ENCODE measurements at places on chromosomes 12 and 14.

DNA sequence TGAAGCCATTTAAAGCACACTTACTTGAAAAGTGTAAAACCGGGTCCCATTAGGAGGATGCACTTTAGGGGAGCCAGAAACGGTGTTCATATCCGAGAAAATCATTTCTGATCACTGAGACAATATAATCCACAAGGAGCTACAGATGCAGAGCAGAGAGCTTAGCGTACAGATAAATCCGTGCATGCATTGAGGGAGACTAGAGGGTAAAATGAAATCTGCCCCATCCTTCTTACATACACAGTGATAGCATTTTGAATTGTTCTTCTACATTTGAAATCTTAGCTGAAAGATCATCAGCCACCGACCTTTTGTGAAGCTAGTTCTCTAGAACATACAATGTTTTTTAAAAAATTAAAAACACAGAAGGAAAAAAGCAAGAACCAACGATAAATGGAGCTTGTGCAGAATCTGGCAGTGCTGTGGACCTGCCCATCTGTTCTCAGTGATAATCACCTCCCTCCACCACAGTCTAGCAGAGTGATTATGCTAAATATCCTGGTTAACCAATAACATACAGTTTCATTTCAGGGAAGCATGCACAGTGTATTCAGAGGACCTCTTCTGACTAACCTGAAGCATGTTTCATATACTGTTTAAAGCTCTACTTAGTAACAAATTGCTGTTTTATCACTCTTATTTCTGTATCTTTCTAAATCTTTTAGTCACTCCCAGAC is 161.1 kb downstream of the PPFIA2 start:
- DNase-seq = no peak

GRCh38 chr14:30779210-30779609 is 95.1 kb upstream of the COCH start:
- DNase-seq = no peak

DNA sequence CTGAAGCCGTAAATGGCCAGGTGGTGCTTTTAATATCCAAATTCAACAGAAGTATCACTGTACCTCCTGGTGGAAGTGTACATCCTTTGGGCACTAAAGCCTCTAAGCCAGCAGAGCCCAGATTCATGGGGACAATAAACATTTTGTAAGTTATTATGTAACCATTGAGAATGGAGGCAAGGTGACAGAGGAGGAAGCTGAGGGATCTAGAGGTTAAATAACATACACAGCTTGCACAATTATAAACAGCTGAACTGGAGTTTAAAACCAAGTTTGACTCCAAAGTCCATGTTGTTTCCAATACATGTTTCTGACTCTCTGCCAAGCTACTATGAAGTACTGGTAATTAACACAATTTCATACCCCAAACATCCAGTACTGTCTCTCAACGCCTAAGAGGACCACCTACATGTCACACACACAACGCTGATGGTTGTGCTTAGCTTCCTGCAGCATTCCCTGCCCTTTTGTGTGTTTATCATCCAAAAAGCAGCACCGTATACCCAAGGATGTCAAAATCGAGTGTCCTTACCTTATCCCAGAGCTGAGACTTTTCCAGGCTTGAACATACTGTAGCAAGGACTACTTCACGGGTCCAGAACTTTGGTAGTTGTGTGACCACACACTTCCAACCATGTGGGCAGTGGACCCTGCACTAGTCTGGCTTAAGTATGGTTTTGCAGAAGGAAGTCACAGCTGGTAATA is 41.3 kb downstream of the EGLN3 start:
- DNase-seq = no peak

GRCh38 chr12:10719482-10719881 is 3.6 kb downstream of the YBX3 start:
- no peak for DNase-seq

DNA sequence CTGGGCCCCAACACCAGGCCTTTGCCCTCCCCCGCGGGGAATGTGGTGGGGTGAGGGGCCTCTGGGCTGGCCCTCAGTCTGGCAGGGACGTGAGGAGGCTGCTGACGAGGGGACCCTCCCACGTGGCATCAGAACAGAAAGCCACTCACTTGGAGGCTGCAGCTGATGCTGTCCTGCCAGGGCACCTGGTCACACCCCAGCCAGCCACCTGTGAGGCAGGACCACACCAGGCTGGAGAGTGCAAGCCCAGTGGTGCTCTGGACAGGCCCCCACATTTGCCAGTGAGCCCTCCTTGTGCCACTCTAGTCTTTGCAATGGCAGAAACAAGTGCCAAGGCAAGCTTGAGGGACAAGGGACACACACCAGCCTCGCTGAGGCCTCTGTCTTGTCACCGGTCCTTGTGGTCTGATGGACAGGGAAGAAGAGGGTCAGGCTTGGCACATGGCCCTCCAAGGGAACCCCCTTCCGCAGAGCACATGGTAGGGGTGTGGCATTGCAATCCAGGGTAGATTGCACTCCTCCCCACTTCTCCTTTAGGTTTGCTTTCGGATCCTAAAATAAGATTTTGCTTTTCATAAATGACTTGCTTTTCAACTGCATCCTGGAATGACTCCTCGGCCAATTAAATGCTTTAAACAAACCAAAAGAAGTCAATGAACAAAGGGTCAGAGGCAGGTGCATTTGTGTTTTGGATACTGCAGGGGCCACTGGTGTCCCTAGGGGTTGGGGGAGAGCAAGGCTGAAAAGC is 53.7 kb downstream of the CCDC88C start:
- no peak for DNase-seq

GRCh38 chr14:37078131-37078530 is 94.3 kb downstream of the SLC25A21 start:
- DNase-seq = no peak

GRCh38 chr12:117142094-117142493 is 42.9 kb upstream of the TESC start:
- DNase-seq = no peak

DNA sequence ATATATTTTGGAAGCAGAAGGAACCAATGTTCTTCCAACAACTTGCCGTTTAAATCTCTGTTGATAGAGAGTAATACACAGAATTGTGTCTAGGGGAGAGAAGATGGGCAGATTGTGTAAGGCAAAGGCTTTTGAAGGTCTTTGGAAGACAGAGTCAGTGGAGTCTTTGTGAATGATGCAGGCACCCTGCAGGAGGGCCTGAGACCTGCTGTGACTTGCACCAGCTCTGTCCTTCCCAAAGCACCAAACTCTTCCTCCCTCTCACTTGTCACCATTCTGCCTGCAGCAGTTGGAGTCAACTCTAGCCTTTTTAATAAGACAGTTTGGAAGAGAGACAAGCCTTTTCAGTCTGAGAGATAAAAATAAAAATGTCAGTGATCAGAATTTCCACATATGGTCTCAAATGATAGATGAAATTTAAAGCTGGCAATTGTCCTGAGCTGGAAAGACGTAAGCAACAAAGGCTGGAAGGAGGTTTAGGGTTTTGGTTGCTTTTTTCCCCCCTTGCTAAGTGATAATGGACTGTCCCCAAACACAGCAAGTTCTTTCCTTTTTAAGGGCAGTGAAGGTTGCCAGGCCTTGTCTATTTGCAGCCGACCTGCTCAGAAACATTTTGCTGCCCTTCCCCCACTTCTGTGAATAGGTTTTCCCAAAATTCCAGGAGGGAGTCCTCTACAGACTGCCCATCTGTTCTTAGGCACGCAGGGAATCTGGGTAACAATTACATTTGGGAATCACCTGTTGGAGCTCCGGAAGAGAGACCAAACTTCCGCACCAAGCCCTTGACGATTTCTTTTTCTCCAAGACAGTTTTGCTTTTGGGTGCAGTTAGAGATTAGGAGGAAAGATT is 103.0 kb upstream of the NTF3 start:
- DNase-seq = no peak

GRCh38 chr14:104290058-104290667 is 151.8 kb downstream of the KIF26A start:
- DNase-seq = no peak

- no peak for DNase-seq
Observed at GRCh38 chr12:45292486-45293195, 76.7 kb downstream of the ANO6 start.

- no peak for DNase-seq
Observed at GRCh38 chr12:13197032-13197431, 506 bp downstream of the EMP1 start.

GRCh38 chr12:101670007-101670671 is 27.3 kb upstream of the CHPT1 start:
- DNase-seq = peak; percentile 55

GRCh38 chr12:53739214-53740129 is 12.2 kb upstream of the CALCOCO1 start:
- DNase-seq = no peak

- no peak for DNase-seq
Observed at GRCh38 chr14:105502446-105503295, 11.6 kb downstream of the TEDC1 start.

GRCh38 chr12:47114481-47114892 is 34.7 kb upstream of the AMIGO2 start:
- no peak for DNase-seq

- DNase-seq = no peak
Observed at GRCh38 chr14:95535226-95536021, 574 bp downstream of the GLRX5 start.

DNA sequence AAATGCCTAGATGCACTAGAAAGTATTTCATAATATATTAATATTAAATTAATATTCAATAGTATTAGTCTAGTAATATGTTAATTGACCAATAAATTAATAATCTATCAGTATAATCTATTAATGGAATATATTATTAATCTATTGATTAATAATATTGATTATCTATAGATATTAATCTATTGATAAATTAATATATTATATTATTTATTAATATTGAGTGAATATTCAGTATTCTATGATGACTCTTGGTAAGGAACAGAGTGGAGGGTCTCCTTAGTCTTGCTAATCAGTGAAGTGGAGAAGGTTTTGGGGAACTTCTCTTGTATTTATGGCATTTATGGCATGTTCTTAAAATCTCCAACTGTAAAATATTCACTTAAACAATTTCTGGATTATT is 679.3 kb upstream of the FLRT2 start:
- DNase-seq = no peak

GRCh38 chr14:63770187-63770807 is 42.4 kb upstream of the SGPP1 start:
- peak; percentile 69 for DNase-seq

- DNase-seq = no peak
Observed at GRCh38 chr12:52285172-52285745, 6.1 kb downstream of the KRT81 start.

GRCh38 chr14:35281341-35281740 is 10.8 kb upstream of the PSMA6 start:
- no peak for DNase-seq

GRCh38 chr14:38593476-38593875 is 337.6 kb upstream of the CLEC14A start:
- DNase-seq = no peak

DNA sequence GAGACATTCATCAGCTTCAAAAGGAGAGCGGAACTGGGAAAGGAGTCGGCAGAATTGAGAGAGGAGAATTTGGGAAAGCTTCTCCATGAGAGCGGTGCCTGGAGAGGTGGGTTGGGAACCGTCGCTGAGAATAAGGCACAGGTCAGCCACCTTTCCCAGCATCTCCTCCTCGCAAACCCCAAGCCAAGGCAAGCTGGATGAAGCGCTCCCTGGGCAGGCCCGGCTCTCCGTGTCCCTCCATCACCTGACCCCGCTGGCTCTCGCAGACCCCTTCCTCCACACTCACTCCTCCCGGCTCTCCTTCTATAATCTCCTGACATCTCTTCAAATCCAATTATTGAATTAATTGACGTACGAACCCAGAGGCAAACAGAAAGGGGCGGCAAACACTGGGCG is 18.9 kb upstream of the ATP5MC2 start:
- no peak for DNase-seq

- no peak for DNase-seq
Observed at GRCh38 chr12:132109741-132110140, 34.4 kb downstream of the DDX51 start.

- DNase-seq = no peak
Observed at GRCh38 chr14:62189698-62190097, 427.5 kb downstream of the SNAPC1 start.

DNA sequence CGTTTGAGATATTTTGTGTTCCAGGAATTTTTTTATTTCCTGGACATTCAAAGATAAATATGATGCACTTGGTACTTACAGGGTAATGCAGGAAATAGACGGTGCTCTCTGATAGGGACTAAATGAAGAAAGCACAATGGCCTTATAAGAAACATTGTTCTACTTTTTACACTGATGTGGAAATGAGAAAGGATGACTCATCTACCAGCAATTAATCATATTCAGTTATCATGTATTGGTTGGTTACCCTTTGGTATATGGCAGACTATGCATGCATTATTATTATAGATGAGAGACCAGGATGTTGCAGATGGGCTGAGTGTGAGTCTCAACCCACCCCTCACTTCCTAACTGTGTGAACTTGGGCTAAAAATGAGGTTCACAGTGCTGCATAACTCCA is 222.2 kb downstream of the FLRT2 start:
- no peak for DNase-seq

GRCh38 chr14:68622856-68623255 is 170.0 kb downstream of the ZFP36L1 start:
- DNase-seq = no peak

DNA sequence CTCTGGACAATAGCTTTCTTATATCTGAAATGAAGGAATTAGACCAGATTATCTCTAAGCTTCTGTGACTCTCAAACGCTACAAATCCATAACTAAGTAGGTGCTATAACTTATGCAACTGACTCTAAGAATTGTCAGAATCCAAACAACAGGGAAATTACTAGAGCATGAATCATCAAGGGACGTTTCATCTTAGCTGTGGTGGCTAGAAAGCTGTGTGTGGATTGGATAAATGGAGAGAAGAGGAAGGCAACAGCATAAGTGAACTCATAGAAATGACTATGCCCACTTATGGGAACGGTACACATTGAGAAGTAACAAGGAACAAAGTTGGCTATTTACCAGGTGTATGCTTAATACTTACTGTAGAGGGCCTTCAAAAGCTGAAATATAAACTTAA is 96.0 kb upstream of the NEDD1 start:
- DNase-seq = no peak

DNA sequence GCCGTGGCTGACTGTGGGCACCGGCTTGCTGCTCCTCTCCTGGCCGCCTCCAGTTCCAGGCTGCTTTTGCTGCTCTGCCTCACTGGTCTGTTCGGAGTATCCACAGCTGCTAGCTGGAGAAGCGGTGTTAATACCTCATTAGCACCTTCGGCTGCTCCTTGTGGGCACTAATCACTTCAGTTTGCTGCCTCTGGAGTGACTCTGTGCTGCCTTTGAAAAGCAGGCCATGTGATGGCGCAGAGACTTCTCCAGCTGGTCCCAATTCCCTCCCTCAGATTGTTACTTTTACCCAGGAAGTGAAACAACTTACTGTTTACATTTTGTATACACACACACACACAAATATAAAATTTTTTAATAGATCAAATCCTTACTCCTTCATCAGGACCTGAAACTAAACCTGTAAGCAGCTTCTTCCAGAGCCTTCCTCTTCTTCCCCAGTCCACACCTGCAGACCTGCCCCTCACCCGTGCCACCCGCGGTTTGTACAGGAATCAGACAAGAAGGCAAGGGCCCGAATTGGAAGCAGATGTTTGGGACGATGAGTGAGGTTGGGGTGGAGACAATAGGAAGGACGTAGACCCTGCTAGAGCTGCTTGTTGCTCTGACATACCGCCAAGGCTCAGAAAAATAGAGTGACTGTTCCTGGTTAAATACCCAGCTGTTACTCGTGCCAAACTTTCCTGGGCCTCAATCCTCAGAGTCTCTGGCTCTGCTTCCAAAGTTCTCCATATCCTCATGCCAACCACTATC is 41.5 kb upstream of the LTBP2 start:
- DNase-seq = no peak

Measured in CD4-positive, alpha-beta T cell treated with Interleukin-2 at 100 ng/mL for 4 hours (primary cell).